T-helper 2 cell (primary cell): ENCODE measurements at places on chromosomes 7 and 10.

DNA sequence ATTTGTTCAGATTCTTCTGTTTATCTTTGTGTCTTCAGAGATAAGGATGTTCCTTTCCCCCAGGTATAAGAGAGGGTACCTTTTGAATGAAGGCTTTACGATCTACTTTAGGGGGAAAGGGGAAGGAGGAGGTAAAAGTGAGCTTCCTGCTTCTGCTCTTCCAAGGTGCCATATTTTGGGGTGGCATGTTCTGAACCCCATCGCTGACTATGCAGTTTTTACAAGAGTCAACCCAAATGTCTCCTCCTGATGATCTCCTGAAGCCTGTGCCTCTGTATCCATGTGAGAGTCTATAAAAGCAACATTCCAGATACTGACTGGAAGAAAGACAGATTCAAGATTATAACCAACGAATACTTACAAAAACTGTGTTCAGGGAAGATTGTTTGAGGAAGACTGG lies 102.5 kb downstream of the ZNF277 start:
- no peak for DNase-seq

DNA sequence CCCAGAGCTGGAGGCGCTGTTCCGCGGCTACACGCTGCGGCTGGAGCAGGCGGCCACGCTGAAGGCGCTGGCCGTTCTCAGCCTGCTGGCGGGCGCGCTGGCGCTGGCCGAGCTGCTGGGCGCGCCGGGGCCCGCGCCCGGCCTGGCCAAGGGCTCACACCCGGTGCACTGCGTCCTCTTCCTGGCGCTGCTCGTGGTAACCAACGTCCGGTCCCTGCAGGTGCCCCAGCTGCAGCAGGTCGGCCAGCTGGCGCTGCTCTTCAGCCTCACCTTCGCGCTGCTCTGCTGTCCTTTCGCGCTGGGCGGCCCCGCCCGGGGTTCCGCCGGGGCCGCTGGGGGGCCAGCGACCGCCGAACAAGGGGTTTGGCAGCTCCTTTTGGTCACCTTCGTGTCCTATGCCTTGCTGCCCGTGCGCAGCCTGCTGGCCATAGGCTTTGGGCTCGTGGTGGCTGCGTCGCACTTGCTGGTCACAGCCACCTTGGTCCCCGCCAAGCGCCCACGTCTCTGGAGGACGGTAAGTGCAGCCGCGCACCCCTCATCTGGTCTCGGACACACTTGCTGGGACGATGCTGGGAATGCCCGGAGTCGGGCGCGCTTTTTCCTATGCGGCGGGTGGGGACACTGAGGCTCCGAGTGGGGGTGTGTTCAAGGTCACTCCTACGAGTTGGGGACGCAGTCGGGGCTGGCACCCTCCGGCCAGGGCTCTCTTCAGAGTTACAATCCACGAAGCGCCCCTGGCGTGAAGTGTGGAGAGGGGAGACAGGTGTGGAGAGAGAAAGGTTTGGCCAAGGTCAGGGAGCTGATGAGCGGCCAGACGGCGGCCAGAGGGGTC lies 717 bp downstream of the ADCY1 start:
- no peak for DNase-seq

GRCh38 chr10:118513174-118513573 lies 82.3 kb downstream of the PRLHR start:
- no peak for DNase-seq

DNA sequence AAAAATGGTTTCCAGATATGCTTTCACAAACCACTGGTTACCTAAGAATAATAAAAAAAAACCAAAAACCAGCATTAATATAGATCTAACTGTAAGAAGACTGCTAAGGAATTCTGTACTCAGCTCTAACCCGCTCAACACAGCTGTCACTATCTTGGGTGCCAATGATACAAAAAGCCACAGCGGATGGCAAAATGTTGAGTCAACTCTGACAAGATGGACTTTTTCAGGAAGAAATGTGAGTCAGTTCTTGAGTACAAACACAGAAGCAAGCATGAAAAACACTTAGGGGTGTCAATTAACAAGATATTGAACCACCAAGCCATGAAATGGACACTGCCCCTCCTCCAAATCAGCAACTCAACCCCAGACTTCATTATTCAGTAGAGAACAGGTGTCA lies 55.0 kb downstream of the CTTNBP2 start:
- DNase-seq: no peak

GRCh38 chr10:111079241-111079760 lies 2.5 kb downstream of the ADRA2A start:
- DNase-seq: no peak
